ENCODE measurements at places on chromosomes 6 and 20.

- DNase-seq: no peak
These were observed 39.9 kb upstream of the TTPAL start for GRCh38 chr20:44435630-44436335.

DNA sequence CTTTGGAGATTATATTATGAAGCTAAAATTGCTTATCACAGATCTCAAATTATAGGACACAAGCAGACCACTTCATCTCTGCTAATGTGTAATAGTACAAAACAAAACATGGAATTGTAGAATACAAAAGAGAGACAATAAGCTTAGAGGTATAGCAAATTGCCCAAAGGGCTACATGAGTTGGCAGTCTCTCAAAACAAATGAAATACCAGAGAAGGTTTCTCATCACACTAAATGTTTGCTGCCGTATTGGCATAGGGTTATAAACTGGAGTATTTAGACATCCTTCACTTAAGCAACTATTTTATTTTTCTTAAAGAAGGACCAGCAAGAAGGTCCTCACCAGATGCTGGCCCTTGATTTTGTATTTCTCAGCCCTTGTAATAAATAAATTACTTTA lies 5.9 kb upstream of the EYA4 start:
- DNase-seq: no peak

DNA sequence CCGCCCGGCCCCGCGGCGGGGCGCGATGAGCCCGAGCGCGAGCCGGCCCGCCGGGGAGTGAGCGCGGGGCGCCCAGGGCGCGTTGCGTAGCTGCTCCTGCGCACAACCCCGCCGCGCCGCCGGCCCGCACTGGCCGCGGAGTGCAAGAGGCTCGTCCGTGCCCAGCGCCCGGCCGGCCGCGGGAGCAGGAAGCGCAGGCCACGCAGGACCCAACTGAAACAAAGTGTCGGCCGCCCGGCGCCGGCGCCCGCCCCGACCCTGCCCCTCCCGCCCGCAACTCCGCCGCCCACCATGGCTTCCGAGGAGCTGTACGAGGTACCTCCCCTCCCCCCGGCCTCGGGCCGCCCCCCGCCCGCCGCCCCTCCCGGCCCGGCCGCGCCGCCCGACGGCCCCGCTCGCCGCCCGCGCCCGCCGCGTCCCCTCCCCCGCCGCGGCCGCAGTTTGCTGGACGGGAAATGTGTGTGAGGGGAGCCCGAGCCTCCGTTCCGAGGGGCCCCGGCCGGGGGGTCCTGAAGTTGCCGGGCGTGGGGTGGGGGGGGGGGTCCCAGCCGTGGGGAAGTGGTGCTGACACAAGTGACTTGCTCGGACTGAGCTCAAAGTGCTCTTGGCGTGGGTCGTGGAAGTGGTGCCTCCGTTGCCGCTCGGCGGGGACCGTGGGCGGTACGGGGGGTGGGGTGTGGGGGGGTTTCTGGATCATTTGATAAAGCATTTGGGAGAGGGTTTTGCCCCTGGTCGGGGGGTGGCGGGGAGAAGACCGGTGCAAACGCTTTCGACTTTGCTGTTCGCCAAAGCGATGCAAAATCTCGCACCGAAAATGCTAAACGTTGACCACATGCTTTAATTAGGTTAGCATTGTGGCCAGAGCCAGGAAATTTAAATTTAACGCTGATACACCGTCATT lies 539 bp downstream of the CDYL start:
- DNase-seq: peak; percentile 60

GRCh38 chr6:161301338-161301737 lies 27.5 kb upstream of the AGPAT4 start:
- no peak for DNase-seq
